ENCODE measurements at places on chromosomes 2 and 18.

DNA sequence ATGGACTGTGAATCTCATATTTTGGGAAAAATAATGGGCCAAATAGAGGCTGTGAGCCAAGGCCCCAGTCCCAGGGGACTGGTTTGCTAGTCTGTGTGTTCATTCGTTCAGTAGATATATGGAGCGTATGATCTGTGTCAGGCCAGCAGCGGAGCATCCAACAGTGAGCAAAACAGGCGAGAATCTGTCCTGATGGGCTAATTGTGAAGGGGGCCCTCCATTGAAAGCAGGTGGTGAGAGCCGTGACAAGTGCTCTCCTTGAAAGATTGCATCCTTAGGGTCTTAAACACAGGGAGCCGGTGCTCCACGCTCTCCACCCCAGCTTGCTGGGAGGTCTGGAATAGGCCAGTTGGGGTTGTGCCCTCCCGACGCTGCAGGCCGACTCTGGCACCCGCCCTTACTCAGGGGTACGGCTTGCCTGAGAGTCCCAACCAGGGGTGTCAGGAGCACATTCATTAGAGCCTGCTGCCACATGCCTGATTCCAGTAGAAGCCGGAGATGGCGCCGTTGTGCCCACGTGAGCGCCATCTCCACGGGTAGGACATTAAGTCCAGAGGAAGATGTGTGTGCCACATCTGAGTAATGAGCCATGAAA is 213.3 kb downstream of the SH3RF3 start:
- no peak for DNase-seq

GRCh38 chr2:111662771-111663470 is 221.1 kb downstream of the ANAPC1 start:
- DNase-seq, result peak; percentile 30

GRCh38 chr2:218295029-218295428 is 2.7 kb upstream of the TMBIM1 start:
- DNase-seq, result no peak

- DNase-seq, result no peak
These were observed 1064.4 kb upstream of the ZEB2 start for GRCh38 chr2:145584353-145584752.

GRCh38 chr2:216436383-216436782 is 24.1 kb downstream of the SMARCAL1 start:
- no peak for DNase-seq

- DNase-seq, result no peak
These were observed 363 bp upstream of the RFTN2 start for GRCh38 chr2:197675711-197676188.

DNA sequence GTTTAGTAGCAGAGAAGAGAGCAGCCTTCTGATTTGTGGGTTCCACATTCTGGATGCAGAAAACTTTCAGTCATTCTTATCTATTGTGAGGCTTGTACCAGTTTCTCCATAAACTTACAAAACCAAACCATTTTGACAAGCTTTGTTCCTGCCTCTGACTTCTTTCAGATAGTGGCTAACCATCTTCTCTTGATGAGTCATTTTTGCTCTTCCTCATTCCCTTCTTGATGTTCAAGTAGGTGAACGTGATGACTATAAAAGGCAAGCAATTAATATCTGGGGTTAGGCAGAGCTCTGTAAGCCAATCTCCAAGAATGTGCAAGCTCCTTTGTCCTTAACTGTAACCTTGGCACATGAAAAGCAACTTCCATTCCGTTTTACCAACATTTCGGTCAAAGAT is 2083.1 kb upstream of the PIK3C3 start:
- DNase-seq, result no peak

GRCh38 chr2:135099802-135100483 is 47.9 kb downstream of the RAB3GAP1 start:
- no peak for DNase-seq

GRCh38 chr2:136242687-136243277 is 124.8 kb upstream of the CXCR4 start:
- peak; percentile 24 for DNase-seq

DNA sequence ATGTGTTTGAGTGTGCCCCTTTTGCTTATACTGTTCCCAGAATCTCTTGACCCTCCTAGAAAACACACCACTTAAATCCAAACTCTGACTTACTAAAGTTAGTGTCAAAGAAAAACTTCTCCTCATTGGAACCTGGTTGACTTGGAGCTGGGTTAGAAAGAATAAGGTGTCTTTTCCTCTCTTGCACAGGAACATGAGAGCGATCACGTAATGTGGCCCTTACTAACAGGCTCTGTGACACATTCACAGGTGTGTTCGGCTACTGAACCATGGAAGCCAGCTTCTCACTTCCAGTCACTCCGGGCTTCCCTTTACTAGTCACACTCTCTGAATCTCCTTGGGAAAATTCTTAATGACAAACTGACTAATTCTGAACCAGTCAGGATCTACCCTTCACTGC is 5.4 kb upstream of the POU3F3 start:
- DNase-seq, result no peak

DNA sequence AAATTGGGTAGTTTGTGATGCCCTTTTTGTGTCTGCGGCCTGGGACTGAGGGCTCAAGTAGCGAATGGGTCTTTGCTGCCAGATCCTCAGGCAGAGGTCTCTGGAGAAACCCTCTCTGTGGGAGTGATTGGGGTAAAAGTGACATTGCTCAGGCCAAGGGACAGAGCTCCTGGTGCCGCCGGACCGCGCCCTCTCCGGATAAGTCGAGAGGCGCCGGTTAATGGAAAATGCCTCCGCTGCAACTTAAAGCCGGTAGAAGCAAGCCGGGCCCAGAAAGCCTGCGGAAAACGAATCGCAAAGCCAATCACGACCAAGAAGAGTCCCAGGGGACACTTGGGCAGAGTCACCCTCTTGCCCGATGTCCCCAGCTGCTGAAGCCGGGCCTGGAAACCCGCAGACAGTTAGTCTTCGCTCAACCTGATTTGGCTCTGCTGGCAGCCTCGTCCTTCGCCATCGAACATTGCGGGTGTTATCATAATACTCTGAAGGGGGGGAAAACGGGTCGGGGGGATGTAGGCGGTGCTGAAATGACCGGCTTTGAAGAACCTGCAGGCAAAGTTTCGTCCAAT is 352 bp upstream of the HOXD12 start:
- no peak for DNase-seq

DNA sequence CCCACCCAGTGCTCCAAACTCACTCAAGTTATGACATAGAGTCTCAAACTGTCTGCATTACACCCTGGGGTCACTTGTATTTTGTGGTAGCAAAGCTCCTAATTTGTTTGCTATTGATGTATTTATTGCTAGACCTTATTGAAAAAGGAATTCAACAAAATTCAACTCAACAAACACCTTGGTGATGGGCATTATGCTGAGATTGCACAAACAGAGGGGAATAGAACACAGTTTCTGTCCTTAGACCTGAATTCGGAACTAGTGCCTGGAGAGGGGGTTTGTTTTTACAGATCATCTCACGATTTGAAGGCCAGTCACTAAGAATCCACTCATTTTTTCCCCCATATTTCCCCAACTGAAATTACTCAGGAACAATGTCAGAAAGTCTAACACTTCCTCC is 53.5 kb upstream of the MAPK4 start:
- DNase-seq, result no peak

- no peak for DNase-seq
These were observed 234.2 kb upstream of the NETO1 start for GRCh38 chr18:73101977-73102376.

GRCh38 chr2:8548065-8548618 is 133.7 kb upstream of the ID2 start:
- DNase-seq, result no peak

- no peak for DNase-seq
These were observed 162.7 kb upstream of the ETAA1 start for GRCh38 chr2:67234440-67234839.

GRCh38 chr2:166969486-166969885 is 81.2 kb downstream of the XIRP2 start:
- DNase-seq, result no peak

DNA sequence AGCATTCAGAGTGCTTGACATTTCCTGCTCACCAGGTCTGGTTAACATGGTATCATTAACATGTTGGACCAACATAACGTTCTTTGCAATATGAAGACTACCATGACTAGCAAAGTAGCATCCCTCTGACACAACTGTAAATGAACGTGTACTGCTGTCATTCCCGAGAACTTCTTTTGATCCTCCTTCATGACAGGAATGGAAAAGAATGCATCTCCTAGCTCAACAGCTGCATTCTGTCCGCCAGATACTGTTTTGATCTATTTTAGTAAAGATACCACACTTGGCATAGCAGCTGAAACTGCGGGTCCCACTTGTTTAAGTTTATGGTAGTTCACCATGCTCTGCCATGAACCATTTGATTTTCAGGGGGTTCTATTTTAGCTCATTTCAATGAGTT is 144.2 kb upstream of the PARD3B start:
- DNase-seq, result no peak

DNA sequence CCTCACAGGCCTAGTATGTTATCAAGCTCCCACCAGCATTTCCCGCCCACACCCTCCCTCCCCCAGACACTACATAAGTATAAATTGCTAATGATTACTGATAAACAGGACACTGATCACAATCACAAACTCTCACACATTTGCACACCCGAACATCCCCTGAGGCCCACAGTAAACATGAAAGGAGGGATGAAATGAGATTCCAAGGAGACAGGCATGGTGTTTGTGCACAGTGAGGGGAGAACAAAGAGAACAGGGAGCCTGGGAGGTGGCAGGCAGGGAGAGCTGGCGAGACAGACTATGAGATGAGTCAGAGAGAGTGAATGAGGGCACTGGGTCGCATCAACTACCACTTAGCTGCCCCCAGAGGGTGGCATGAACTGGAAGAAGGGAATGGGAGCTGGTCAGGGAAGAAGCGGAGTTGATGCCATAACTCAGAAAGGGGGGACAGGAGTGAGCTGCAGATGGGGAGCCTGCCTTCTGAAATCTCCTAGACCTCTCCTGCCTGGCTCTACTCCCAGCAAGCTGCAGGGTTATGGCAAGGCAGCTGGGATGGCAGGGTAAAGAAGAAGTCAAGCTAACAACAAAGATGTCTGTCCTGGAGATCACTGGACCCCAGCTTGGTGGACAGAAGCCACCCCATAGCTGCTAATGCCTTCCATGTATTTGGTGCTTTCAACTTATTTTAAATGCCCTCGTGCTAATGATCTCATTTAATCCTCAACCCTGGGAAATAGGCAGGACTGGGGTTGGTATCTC is 5.1 kb downstream of the KIF3C start:
- no peak for DNase-seq

DNA sequence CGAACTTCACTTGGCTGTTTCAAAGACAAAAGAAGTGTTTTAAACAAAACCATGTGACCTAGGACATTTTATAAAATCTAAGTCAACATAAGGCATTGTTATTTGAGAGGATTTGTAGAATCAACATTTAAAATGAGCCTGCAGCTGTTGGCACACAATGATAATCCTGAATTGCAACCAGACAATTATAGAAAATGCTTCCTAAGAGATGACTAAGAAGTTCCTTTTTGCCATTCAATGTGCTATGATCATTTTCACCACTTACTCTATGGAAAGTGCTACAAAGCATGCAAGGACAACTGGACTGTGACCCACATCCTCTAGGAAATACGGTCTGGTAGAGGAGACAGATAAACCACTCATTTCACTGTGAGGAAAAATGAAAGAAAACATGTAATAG is 246.4 kb downstream of the CDH20 start:
- no peak for DNase-seq

DNA sequence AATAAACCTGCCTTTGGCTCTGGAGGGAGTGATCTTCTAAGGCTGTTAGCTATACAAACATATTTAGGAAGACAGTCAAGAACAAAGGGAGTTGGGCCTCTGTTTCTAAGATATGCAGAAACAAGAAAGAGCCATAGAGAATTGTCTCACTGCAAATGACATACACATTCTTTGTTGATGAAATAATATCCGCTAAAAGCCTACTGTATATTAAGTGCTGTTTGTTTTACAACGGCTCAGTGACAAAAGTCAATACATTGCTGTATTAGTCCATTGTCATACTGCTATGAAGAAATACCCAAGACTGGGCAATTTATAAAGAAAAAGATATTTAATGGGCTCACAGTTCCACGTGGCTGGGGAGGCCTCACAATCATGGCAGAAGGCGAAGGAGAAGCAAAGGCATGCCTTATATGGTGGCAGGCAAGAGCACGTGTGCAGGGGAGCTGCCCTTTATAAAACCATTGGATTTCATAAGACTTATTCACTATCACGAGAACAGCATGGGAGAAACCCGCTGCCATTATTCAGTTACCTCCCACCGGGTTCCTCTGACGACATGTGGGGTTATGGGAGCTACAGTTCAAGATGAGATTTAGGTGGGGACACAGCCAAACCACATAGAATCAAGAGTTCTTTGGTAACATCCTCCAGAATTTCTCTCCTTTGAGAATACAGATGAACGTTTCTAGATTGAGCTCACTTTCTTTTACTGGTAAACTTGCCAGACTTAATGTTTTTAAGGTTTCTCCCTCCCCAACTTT is 157.8 kb downstream of the PIK3C3 start:
- DNase-seq, result no peak

DNA sequence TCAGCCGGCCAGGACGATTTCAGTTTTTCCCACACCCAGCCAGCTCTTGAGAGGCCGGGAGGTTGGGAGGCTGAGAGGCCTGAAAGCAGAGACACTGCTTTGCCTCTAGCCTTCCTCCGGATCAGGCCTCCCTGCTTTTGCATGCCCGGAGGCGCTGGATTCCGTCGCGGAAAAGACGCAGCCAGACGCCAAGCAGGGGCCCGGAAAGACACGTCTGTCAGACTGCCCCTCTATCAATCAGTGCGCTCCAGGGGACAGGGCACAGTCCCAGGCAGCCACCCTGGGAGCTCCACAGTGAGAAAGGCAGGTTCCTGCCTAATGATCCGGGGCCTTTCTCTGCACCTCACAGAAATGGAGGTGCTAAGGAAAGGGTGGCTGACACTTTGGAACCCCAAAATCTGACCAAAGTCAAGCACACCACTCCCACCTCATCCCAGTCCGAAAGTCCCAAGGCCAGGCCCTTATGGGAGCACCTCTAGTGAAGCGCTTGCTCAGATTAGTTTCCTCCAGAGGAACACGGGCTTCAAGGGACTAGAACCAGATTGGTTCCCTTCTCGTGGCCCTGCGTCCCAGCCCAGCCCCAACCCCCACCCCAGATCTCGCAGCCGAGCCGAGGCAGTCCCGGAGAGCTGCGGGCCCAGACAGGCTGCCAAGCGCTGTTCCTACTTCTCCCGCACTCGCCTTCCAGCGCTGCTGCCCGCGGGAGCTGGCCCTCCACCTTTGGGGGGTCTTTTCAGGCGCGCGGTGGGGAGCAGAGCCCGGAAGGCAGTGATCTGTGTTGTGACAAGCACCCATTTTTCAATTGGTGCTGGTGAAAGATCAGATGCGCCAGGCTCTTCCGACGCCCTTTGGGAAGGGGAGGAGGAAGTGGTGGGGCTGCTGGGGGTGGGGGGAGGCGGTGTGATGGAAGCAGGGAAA is 5.0 kb downstream of the DLX1 start:
- DNase-seq, result no peak

DNA sequence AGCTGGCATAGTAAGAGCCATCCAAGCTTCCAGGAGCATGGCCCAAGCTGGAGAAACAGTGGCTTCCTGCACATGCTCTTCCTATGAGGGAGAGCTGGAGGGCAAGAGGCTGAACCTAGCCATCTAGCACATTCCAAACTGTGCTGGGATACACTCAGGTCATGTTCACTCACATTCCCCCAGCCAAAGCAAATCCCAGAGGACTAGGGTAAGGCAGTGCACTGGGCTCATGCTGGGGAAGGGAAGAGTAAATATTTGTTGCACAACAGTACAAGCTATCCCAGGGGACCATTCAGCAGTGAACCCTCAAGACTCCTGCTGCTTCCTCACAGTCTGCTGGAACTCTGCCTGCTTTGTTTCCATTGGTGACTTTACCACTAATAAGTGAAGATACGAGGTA is 20.7 kb upstream of the GYPC start:
- no peak for DNase-seq
